ENCODE measurements at places on chromosomes 12 and 14.

GRCh38 chr12:71195338-71195896 lies 37.6 kb upstream of the TSPAN8 start:
- no peak for DNase-seq

- DNase-seq: no peak
These were observed 20.6 kb downstream of the COX14 start for GRCh38 chr12:50132505-50133135.

DNA sequence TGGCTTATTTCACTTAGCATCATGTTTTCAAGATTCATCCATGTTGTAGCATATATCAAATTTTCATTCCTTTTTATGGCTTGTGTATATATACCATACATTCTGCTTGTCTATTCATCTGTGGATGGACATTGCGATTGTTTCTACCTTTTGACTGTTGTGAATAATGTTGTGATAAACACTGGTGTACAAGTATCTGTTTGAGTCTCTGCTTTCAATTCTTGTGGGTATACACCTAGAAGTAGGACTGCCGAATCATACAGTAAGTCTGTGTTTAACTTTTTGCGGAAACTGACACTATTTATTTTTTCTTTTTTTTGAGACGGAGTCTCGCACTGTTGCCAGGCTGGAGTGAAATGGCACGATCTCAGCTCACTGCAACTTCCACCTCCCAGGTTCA lies 19.6 kb upstream of the RPS6KA5 start:
- no peak for DNase-seq

DNA sequence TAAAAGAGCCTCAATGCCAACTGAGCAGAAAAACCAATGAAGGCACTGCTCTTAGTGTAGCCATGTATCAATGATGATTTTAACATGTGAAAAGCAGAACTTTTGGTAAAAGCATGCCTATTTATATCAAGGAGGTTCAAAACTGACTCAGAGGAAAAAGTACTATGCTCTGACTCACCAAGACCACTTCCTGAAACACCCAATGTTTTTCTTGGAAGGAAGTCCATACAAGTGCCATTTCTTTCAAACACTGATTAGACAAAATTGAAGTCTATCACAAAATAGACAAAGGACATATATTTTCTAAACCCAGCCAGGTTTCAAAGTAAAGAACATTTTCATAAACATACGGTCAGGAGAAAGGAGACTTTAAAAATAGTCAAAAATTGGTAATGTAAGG lies 88.6 kb downstream of the EPS8 start:
- no peak for DNase-seq

- DNase-seq: no peak
These were observed 579.1 kb downstream of the PRKD1 start for GRCh38 chr14:29348504-29348903.
